ENCODE measurements at places on chromosomes 7 and 10. TPM values are rescaled to one million over a fixed set of nuclear protein-coding genes. Genes with fewer than 3 reads are reported as not detected.

The CACNB2 gene
- total RNA-seq: 13.8 TPM

The ATAD1 gene
- total RNA-seq: 31.4 TPM

The CDH23 gene
- 2.5 TPM for total RNA-seq

The SORBS1 gene
- 92.5 TPM for total RNA-seq

The ZNF425 gene
- total RNA-seq: 2.6 TPM

DNA sequence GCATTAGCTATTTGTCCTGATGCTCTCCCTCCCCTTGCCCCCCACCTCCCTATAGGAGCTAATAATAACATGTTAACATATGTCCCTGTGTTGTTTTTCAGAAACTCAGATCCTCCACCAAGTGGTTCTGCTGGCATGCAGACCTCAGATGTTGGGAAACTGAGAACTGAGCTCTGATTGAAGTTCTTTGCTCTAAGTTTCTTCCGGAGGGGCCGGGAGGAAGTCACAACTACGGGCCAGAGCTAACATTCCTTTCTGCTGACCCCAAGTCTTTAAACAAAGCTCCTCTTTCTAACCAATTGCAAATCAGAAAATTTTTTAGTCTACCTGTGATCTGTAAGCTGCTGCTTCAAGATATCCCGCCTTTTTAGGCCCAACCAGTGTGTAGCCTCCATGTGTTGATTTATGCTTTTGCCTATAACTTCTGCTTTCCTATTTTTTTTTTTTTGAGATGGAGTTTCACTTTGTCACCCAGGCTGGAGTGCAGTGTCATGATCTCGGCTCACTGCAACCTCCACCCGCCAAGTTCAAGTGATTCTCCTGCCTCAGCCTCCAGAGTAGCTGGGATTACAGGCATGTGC lies 66.6 kb downstream of the LYZL1 start:
- DNase-seq: no peak

- DNase-seq: peak; percentile 76
These were observed 1.1 kb downstream of the TRRAP start for GRCh38 chr7:98879198-98879978.

DNA sequence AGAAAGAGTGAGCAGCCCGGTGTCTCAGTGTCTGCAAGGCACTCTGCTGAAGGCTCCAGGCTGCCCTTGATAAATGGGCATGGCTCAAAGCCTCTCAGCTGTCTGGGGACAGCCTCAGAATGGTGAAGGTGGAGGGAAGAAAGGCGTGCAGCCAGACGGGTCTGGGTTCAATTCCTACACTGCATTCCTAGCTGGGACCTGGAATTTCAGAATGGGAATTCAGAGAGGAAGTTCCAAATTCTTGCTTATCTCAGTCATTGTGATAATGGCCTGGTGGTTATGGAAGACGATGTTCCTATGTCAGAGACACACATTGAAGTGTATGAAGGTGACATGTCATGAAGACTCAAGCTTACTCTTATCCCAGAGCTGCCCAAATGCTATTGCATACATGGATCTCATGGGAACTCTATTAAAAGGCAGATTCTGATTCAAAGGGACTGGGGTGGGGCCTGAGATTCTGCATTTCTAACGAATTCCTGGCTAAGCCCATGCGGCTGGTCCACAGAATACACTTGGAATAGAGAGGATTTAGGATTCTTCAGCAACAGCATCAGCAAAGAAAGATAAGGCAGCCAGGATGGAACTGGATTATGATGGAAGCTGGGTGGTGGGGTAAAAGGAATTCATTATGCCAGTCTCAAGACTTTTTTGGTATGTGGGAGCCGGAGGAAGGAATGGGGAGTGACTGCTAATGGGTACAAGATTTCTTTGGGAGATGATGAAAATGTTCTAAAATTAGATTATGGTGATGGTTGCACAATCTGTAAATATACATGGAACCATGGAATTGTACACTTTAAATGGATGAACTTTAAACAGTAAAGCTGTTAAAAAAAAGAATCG lies 82.6 kb upstream of the ZMIZ1 start:
- DNase-seq: no peak

GRCh38 chr7:80907141-80907601 lies 11.7 kb downstream of the SEMA3C start:
- DNase-seq: no peak

GRCh38 chr10:130921911-130922440 lies 389.5 kb downstream of the TCERG1L start:
- DNase-seq: no peak

DNA sequence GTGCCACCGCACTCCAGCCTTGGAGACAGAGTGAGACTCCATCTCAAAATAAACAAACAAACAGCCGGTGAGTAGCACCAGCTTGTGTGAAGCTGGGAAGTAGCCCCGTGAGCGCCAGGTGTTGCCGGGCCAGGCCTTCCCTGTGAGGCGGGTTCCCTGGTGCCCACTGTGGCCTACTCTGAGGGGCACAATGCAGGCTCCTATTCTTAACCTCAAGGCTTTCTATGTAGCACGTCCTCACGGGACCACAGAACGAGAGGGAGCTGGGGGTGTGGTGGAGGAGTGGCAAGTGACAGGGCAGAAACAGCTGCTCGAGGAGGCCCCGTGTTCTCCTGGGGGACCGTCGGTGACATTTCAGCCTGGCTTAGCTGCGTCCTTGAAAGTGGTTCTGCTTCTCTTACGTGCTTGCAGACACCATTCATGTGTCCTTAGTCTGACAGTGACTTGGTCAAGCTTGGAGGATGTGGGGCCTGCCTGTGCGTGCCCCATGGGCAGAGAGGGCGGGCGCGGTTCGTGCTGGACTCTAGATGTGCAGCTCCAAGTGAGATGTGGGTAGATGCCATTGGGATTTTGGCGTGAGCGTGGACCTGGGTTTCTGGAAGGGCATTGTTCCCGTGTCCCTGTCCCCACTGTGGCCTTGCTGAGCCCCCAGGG lies 116.6 kb downstream of the NKX6-2 start:
- peak; percentile 49 for DNase-seq

- DNase-seq: peak; percentile 93
These were observed 745 bp downstream of the DAGLB start for GRCh38 chr7:6446838-6447580.

DNA sequence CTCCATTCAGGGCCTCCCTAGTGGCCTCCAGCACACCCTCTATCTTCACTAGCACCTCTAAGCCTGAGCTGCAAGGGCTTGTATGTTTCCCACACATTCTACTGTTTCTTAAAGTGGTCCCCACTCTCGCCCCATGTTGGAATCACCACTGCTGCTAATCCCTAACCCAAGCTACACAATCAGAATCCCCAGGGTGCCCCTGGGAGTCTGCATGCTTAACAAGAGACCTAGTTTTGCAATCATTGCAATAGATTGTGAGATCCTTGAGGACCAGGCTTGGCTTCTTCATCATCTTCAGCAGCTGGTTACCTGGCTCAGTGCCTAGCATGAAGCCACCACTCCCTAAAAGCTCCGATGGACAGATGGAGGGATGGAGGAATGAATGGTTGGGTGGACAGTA lies 113.9 kb downstream of the MYOF start:
- no peak for DNase-seq

DNA sequence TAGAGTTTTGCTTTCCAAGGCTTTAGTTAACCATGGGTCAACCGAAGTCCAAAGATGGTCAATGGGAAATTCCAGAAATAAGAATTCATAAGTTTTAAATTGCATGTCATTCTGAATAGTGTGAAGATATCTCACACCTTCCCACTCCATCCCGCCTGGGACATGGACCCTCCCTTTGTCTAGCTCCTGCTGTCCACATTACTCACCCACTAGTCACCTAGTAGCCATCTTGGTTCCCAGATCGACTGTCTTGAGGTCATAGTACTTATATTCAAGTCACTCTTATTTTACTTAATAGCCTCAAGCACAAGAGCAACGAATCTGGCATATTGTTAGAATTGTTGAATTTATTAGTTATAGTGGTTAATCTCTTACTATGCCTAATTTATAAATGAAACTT lies 366.6 kb downstream of the PRPF18 start:
- no peak for DNase-seq

DNA sequence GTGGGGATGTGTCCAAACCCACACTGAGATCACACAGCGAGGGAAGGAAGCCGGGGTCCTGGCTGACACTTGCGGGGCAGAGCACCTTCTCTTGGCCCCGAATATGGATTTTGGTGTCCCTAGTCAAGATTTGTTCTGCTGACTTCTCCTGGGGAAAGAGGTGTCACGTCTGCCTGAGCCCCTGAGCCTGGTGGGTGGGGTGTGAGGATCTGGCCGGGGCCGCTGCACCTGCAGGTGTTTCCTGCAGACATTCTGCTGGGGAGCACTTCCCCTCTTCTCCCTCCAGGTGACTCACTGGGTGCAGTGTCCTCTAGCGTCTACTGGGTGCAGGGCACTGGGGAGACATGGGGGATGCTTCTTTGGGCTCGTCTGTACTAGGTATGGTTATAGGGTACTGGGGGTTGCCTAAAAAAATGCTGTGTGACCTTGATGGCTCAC lies 99.2 kb downstream of the GRK5 start:
- DNase-seq: no peak

DNA sequence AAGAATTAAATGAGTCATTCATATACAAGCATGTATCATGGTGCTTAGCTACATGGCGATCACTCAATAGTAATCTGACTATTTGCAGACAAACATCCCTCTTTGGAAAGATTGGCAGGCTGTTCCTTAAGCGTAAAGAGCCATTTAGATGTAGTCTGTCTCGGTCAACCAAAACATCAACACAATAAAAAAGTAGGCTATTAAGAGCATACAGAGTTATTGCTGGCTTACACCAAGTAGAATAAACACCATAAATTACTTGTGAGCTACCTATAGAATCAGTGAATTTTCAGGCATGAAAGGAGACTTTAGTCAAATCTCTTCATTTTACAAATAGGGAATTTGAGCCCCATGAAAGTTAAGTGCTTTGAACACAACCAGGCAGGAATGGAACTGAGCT lies 171.7 kb upstream of the FAM171A1 start:
- DNase-seq: no peak

All from suprapubic skin (tissue), 4 donors.